ENCODE measurements at places on chromosomes 13 and 19.

- no peak for DNase-seq
Measured at GRCh38 chr13:107216046-107216755, 648.3 kb upstream of the ARGLU1 start.

DNA sequence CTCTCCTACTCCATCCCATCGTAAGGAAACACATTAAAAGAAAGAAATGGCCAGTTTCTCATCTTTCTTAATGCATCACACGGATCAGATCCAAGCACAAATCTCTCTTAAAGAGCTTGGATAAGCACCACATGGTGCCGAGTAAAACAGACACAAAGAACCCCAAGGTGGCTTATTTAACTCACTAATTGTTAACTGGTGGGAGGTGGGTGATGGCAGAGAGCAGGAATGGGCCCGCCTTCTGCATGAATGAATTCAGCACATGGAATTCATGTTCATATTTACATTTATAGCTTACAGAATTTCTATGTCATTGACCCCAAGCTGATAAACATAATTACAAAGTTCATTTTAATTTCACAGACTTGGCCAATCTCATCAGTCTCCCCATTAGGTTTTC is 89.9 kb downstream of the MZT1 start:
- no peak for DNase-seq

DNA sequence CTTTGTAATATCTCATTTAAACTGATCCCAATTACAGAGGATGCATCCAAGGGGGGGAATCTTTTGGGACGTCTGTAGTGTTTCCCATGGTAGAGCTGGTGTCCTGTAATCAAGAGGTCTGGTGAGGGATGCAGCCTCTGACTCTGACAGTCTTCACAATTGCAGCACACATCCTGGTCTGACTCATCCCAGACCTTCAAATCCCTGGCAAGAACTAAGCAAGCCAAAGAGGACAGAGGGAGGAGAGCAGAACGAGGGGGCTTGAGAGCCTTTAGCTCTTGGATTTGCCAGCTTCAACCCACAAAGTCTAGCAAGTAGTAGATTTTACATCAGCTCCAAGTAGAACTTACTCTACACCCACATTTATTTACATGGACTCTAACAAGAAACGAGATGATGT is 17.3 kb upstream of the FCGBP start:
- no peak for DNase-seq

DNA sequence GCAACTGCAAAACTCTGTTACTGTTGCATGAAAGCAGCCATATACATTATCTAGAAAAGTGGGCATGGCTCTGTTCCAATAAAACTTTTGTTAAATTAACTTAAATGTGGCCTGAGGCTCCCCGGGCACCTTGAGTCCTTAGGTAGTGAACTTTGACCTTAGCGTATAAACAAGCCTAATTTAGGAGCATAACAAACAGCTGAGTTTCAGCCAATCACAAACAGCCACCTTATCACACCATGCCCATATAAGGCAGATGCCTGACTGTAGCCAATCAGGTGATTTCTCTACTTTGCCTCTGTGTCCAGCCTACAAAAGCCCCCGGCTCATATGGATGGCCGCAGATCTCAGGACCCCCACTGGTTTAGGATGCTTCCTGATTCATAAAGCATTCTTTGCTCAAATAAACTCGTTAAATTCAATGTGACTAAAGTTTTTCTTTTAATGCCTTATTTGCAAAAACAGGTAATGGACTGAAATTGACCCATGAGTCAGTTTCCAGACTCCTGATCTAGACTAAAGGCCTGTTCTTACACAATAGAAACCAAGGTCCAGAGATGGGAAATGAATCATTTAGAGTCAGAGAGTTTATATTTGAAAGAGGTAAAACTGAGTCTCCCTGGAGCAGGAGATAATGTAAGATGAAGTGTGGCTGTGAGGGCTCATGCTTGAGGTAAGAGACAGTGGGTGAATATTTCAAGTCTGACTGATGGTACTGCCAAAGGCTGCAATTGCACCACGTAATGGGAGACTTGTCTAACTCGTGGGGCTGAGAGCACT is 130.2 kb downstream of the FGF9 start:
- DNase-seq: no peak

- no peak for DNase-seq
Measured at GRCh38 chr19:28034936-28035335, 1178.0 kb downstream of the UQCRFS1 start.

DNA sequence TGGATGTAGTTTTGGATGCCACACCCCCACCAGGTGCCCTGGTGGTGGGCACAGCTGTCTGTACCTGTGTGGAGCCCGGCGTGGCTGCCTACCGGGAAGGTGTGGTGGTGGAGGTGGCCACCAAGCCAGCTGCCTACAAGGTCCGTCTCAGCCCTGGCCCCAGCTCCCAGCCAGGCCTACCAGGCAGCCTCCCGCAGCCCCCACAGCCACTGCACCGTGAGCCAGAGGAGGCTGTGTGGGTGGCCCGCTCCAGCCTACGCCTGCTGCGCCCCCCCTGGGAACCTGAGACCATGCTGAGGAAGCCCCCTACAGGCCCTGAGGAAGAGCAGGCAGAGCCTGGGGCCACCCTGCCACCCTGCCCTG is 3.5 kb downstream of the CIC start:
- no peak for DNase-seq

DNA sequence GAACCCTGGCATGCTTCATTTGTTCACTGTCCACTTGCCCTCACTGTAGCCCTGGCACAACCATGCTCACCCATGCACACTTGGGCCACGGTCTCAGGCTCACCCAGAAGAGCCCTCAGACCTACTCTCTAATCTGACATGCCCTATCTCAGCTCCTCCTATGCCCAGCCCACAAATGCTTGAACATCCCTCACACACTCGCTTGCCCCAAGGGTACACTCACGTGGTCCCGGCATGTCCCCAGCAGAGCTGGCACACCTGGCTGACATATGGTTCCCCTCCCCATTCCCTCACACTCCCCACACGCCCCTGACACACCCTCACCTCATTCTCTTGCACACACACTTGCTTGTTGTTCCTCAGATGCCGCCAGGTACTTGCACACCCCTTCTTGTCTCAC is 55.7 kb downstream of the MAP4K1 start:
- DNase-seq: no peak
